ENCODE measurements at places on chromosomes 6 and 20. TPM values are rescaled to one million over a fixed set of nuclear protein-coding genes. Genes with fewer than 3 reads are reported as not detected.

KIF25 gene
- not detected for total RNA-seq

HLA-F gene
- 51.6 TPM for total RNA-seq

C6orf132 gene
- total RNA-seq: 69.3 TPM

ARMH2 gene
- not detected for total RNA-seq

TCF21 gene
- total RNA-seq: 8.2 TPM

SPAG4 gene
- total RNA-seq: 18.4 TPM

TRIM39 gene
- total RNA-seq: 13.8 TPM

LTB gene
- total RNA-seq: 0.42 TPM

KCNK16 gene
- total RNA-seq: not detected

RAD21L1 gene
- not detected for total RNA-seq

BPI gene
- not detected for total RNA-seq

LRRC73 gene
- 0.57 TPM for total RNA-seq

PLN gene
- 89.3 TPM for total RNA-seq

PTCHD4 gene
- 1.1 TPM for total RNA-seq

TBX18 gene
- total RNA-seq: 84.1 TPM

SLC17A3 gene
- total RNA-seq: not detected

RARS2 gene
- 46.5 TPM for total RNA-seq

CLPSL2 gene
- total RNA-seq: not detected

CTCFL gene
- not detected for total RNA-seq

SNAP25 gene
- total RNA-seq: 16.3 TPM

THBS2 gene
- total RNA-seq: 65.8 TPM

GPX6 gene
- total RNA-seq: not detected

SYCP2 gene
- total RNA-seq: 3.2 TPM

SMPDL3A gene
- total RNA-seq: 18.8 TPM

AIG1 gene
- 81.5 TPM for total RNA-seq

MAFB gene
- 17.3 TPM for total RNA-seq

TTLL9 gene
- total RNA-seq: 0.86 TPM

C20orf204 gene
- 1.9 TPM for total RNA-seq

IL17F gene
- total RNA-seq: not detected

CST5 gene
- not detected for total RNA-seq

CDKN1A gene
- 82.8 TPM for total RNA-seq

SNRPB gene
- 130 TPM for total RNA-seq

Data from ureter (tissue), 1 donor.